ENCODE measurements at places on chromosomes 5 and 9.

DNA sequence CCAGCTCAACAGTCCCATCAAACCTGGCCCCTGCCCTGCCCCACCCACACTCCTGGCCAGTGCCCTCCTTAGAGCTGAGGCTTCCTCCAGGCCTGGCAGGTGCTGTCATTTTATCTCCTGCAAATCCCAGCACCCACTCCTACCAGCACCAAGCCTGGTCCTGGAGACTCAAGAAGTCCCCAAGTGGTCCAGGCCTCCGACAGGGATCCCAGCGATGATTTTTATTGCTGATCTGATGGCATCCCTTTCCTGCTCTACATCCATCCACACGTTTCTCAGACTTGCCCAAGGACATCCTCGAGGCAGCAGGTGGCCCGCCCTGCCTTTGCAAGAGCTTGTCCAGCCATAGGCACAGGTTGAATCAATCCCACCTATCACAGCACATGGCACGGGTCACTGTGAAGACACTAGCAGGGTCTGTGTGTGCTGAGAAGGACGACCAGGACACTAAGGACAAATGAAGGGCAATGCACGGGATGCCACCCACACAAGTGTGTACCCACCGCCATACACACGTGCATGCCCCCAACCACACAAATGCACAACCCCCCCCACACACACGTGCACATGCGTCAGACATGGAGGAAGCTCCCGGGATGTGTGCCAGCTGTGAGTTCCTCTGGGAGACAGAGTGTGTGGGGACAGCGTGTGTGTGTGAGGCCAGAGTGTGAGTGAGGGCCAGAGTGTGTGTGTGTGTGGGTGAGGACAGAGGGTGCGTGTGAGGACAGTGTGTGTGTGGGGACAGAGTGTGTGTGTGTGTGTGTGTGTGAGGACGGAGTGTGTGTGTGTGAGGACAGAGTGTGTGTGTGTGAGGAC, 62.4 kb upstream of the UBAC1 start:
- peak; percentile 74 for DNase-seq

- no peak for DNase-seq
Observed at GRCh38 chr9:20873240-20873865, 158.1 kb downstream of the HACD4 start.

DNA sequence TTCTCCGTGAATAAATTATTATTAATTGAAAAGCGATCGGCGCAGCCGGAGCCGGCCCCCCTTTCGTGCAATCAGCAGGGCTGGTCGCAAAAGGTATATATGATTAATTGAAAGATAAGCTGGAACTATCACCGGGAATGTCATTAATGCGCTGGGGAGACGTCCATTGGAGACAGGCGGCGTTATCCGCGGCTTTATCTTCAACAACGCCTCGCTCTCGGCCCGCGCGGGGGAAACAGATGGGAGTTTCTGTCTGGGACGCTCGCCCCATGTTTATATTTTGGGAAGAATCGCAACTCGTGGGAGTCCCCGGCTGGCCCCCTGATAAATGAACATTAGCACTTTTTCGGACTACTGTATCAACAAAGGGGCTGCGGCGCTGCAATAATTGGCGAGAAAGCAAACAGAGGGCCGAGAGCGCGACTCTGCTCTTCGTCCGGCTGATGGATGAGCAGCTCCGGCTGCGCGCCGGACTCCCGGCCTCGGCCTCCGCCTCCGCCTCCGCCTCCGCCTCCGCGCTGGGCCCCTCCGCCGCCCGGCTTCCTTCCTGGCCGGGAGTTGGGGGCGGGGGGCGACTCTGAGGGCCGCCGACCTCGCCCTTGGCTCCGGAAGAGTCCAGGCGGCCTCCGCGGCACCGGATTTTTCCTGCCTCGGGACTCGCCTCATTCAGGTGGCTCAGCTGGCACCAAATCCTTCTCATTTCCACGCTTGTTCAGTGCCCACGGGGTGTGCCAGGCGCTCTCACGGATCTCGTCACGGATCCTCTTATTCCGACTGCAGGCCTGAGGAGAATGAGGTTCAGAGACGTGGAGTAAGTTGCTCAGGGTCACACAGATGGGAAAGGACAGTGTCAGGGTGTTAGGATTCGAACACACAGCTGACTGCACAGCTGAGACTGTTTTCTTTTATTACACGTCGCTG, 3.6 kb upstream of the NKX2-5 start:
- peak; percentile 46 for DNase-seq

- peak; percentile 47 for DNase-seq
Observed at GRCh38 chr5:38467353-38468040, 88.9 kb downstream of the LIFR start.

DNA sequence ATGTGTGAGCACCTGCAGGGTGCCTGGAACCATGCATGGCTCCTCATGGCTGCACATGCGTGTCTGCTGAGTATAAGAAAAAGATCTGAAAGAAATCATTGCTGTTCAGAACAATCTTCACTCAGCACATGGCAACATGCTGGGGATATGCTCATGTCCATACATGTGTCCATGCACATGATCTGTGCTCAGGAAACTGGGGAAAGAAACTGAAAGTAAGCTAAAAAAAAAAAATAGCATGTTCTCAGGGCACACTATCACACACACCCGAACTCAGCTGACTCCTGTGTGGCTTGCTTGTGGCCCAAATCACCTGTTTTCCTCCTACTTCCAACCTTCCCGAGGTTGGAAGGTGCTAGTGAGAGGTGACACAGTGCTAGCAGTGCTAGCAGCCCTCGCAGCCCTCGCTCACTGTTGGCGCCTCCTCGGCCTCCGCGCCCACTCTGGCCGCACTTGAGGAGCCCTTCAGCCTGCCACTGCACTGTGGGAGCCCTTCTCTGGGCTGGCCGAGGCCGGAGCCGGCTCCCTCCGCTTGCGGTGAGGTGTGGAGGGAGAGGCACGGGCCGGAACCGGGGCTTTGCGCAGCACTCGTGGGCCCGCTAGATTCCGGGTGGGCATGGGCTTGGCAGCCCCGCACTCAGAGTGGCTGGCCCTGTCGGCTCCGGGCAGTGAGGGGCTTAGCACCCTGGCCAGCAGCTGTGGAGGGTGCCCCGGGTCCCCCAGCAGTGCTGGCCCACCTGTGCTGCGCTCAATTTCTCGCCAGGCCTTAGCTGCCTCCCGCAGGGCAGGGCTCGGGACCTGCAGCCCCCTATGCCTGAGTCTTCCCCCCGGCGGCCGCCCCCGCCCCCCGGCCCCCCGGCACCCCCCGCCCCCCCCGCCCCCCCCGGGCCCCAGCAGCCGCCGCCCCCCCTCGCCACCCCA, 76.0 kb downstream of the GADD45G start:
- no peak for DNase-seq

DNA sequence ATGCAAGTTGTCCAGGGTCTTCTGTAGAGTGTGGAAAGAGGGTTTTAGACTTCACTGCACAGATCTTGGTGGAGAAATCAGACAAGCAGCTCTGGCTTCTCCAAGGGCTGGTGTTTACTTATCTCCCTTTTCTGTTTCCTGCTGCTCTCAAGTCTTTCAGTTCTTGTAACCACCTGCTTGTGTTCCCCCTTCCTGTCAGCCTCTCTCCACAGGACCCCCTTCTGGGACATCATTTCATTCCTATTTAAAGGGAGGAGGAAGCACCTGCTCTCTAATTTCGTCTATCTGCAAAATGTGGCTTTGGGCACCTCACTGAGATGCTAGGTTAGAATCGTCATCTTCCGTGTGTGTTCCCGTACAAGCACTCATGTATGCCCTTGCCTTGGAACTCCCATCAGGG, 636.2 kb downstream of the MTRR start:
- no peak for DNase-seq

- no peak for DNase-seq
Observed at GRCh38 chr5:152303841-152304240, 101.2 kb downstream of the NMUR2 start.

DNA sequence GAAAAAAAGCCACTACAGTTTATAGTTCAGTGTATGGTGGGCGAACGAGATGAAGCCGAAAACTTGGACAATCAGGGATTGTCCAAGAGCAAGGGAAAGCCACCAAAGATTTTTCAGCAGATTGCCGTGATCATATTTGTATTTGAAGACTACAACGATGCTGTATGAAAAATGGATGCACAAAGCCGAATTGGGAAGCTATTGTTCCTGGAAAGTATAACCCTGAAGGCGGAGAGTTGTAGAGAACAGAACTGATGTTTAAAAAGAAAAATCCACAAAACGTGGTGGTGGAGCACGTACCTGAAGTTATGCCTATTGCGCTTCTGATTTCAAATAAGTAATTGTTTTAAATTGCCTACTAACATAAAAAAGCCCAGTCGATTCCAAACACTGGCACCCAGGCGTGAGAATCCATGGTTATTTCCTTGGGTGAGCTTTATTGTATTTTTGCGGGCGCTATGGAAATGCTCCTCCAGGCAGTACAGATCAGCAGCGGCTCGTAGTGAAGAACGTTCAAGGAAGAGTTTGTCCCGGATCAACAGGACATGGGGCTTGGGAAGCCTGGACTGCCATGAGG, 772 bp upstream of the TARS1 start:
- DNase-seq: peak; percentile 21

GRCh38 chr9:84138541-84138940, 157.9 kb downstream of the RMI1 start:
- DNase-seq: no peak

DNA sequence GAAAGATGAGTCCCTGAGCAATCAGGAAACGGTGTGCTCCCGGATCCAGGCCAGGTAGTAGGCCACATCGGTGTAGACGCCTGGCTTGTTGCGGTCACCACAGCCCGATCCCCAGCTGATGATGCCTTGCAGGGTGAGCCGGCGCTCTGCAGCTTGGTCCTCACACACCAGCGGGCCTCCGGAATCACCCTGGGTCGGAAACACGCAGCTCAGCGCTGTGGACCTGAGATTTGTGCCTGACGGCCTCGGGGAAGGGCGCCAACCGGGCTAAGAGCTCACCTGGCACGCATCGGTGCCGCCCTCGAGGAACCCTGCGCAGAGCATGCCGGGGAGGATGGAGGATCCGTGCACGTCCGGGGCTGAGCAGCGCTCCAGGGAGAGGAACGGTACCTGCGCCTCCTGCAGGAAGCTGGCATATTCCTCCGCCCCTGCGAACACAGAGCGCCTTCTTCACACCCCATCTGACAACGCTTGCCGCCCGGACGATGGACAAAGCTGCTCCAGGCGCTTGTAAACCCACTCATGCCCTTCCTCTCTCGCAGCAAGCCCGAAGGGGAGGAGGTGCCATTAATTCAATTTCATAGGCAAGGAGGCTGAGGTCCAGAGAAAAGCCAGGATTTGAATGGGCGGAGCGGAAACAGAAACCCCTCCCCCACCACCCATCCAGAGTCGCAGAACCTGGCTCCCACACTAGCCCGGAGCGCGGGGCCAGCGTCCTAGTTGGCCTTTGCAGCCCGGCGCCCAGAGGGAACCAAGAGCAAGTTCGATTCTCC, 2.0 kb upstream of the PFN3 start:
- DNase-seq: peak; percentile 54
